Activated naive CD8-positive, alpha-beta T cell treated with anti-CD3 and anti-CD28 coated beads for 36 hours (primary cell): ENCODE measurements at places on chromosomes 4 and X.

DNA sequence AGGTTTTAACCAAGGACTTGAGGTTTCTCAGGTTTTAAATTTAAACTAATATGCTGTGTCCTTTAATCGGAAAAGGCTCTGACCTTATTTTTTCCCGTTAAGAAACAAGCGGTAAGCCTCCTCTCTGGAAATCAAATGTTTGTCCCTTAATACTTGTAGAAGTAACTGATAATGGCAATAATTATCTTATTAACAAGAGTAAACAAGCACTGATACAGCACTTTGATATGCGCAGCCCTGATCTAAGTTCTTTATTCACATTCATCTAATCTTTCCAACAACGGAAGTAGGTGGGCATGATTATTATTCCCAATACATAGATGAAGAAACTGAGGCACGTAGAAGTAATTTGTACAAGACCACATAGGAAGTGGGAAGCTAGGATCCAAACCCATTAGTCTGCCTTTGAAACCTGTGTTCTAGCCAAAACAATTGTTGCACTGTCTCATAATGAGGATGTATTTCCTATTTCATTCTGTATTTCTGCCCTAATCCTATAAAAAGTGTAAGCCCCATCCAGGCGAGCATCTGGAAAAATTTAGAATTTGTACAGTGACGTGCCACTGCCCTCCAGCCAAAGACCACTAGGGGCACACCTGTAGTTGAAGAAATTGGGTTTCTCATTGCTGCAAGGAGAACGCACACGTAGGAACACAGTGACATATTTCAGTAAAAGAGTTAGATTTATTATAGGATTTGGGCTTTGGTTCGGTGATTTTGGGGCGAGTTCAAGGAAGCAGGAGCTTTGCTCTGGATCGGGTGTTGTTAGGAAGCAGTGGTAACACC is 606 bp downstream of the CXorf58 start:
- H3K4me3 ChIP-seq: peak overlapping the region; percentile 63
- H3K4me1 ChIP-seq: peaks cover 16% of the 10 kb centered on the region
- no peaks in the 10 kb centered on the region for H3K36me3 ChIP-seq
- H3K27ac ChIP-seq: peak overlapping the region; percentile 87
- DNase-seq: peak; percentile 13
- no peaks in the 10 kb centered on the region for H3K27me3 ChIP-seq

GRCh38 chrX:148380650-148381561 is 119.5 kb upstream of the AFF2 start:
- peak overlapping the region; percentile 97 for H3K27ac ChIP-seq
- peaks cover 20% of the 10 kb centered on the region for H3K4me1 ChIP-seq
- no peaks in the 10 kb centered on the region for H3K27me3 ChIP-seq
- peak; percentile 43 for DNase-seq

DNA sequence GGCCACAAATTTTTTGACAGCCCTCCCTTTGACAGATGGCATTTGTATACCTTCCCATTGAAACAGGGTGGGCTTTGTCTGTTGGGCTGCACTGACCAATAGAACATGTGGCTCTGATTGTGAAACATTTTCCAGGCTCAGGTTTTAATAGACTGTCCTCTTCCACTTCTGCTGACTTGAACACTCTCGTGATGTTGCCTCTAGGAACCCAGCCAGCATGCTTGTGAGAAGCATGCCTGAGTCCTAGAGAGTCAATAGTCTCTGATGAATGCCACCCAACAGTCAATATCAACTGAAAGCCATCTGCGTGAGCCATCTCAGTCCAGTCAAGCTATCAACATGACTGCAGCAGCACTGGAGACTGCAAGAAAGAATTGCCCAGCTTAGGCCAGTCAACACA is 290.0 kb downstream of the SLC7A11 start:
- H3K27me3 ChIP-seq: no peaks in the 10 kb centered on the region
- no peak for DNase-seq
- no peaks in the 10 kb centered on the region for H3K36me3 ChIP-seq
- no peak overlapping the region for H3K27ac ChIP-seq
- H3K4me3 ChIP-seq: no peak overlapping the region

- H3K27ac ChIP-seq: peak overlapping the region; percentile 45
- H3K4me1 ChIP-seq: peaks cover 54% of the 10 kb centered on the region
- peaks cover 16% of the 10 kb centered on the region for H3K36me3 ChIP-seq
- DNase-seq: no peak
- no peak overlapping the region for H3K4me3 ChIP-seq
Observed at GRCh38 chrX:19728915-19729314, 158.5 kb downstream of the SH3KBP1 start.

DNA sequence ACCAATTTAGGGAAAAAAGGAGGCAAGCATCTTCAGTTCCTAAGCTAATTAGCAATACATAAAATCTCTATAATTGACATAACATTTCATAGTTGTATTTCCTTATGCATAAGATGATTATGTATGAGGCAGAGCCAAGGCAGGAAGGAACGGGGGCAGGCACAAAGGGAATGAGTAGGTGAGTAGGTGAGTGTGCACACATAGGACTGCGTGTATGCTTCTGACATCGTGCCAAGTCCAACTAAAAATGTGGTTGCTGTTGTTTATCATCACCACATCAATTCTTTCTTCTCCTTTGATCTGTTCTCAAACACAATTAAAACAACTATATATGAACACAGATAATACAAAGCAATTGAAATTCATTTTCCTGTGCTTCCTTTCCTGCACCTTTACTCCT is 131.2 kb downstream of the UNC5C start:
- H3K4me1 ChIP-seq: no peaks in the 10 kb centered on the region
- H3K27me3 ChIP-seq: no peaks in the 10 kb centered on the region
- H3K4me3 ChIP-seq: no peak overlapping the region
- H3K36me3 ChIP-seq: no peaks in the 10 kb centered on the region
- DNase-seq: no peak

- no peaks in the 10 kb centered on the region for H3K4me1 ChIP-seq
- no peak for DNase-seq
- no peaks in the 10 kb centered on the region for H3K36me3 ChIP-seq
- peaks cover 9% of the 10 kb centered on the region for H3K27me3 ChIP-seq
- no peak overlapping the region for H3K27ac ChIP-seq
- H3K4me3 ChIP-seq: no peak overlapping the region
Observed at GRCh38 chr4:80229128-80229527, 31.8 kb downstream of the PRDM8 start.

DNA sequence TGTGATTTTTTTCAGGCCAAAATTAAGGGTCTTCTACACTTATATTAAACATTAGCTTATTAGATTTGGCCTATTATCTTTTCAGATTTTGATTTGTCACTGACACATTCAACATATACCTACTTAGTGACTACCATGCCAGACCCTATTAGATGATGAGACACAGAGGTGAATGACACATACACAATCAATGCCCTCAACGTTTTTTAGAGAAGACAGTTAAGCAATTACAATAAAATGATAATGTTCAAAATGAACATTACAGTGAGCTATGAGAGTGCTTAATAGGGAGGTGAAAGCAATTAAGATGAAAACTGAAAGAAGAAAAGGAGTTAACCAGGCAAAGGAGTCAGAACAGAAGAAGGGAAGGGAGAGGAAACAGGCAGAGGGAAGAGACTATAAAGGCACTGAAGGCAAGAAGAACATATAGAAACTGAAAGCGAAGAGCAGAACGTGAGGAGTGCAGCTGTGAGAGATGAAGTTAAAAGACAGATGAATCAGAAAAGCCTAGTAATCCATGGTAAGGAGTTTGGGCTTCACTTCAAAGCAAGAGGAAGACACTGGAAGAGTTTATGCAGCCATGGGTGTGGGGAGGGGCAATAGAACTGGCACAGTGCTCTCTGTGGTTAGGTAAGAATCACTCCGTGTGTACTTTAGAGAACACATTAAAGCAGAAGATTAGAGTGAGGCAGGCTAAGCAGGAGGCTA is 119.0 kb downstream of the REELD1 start:
- H3K27me3 ChIP-seq: no peaks in the 10 kb centered on the region
- H3K27ac ChIP-seq: no peak overlapping the region
- no peaks in the 10 kb centered on the region for H3K36me3 ChIP-seq

DNA sequence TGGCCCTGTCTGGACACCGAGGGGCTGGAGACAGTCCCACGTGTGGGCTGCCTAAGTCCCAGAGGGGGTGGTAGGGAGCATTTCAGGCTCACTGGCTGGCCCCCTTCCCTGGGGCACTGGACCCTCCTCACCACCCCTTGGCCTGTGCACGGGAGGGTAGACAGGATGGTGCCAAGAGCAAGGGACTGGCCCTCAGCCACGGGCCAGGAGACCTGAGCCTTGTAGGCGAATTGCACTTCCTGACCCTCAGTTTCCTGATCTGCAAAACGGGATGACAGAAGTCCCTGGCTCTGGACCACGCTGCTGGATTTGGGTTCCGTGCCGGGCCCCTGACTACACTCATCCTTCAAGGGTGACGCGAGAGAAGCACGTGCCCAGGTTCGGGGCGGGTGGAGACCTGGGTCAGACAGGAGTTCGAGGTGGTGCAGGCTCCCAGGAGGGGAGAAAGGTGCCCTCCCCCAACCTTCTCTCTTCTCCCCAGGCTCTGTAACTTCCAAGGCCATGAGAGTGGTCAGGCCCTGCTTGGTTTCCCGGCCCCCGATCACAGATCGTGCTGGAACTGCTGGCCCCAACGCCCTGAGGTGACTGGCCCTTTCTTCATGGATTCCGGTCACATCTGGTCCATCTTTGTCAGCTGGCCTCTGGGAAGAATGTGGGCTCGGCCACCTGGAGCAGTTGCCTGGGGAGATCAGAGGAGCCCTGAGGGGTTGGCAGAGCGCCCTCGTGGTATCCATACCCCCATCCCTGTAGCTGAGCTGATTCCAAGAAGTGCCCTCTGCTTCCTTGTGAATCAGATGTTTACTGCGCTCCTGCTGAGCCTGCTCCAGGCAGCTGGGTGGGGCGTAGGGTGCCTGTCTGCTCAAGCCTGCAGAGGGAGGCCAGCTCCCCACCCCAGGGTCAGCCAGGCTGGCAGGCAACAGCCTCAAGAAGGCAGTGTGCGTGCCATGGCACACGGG is 3.3 kb downstream of the SH3BP2 start:
- H3K27me3 ChIP-seq: no peaks in the 10 kb centered on the region
- H3K27ac ChIP-seq: no peak overlapping the region
- H3K4me3 ChIP-seq: no peak overlapping the region
- peaks cover 2% of the 10 kb centered on the region for H3K36me3 ChIP-seq
- H3K4me1 ChIP-seq: peaks cover 58% of the 10 kb centered on the region
- DNase-seq: no peak

DNA sequence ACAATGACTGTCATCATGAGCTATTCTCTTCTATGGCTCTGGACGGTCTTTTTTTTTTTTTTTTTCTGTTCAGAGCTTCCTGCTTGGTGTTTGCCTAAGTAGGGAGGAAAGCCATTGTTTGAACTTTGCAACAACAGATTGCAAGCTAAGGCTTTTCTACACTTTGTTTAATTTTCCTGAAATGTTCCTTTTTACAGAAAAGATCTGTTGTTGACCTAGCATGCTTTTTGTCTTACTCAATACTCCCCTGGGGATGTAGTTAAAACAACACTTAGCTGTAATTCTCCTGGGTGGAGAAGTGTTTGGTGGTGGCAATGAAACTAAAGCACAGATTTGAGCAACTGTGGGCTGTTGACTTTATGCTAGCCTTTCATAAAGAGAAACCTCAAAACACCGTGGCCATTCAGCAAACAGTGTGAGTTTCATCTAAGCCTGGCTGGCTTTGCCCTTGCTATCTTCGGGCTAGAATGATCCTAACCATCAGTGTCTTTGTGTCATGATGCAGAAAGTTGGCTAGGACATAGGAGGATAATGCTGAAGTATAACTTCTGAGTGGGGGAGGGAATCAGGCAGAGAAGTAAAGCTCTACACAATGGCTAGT is 110.5 kb downstream of the ANXA3 start:
- H3K27ac ChIP-seq: no peak overlapping the region
- no peaks in the 10 kb centered on the region for H3K27me3 ChIP-seq
- peaks cover 63% of the 10 kb centered on the region for H3K4me1 ChIP-seq
- DNase-seq: no peak
- peaks cover 2% of the 10 kb centered on the region for H3K36me3 ChIP-seq

DNA sequence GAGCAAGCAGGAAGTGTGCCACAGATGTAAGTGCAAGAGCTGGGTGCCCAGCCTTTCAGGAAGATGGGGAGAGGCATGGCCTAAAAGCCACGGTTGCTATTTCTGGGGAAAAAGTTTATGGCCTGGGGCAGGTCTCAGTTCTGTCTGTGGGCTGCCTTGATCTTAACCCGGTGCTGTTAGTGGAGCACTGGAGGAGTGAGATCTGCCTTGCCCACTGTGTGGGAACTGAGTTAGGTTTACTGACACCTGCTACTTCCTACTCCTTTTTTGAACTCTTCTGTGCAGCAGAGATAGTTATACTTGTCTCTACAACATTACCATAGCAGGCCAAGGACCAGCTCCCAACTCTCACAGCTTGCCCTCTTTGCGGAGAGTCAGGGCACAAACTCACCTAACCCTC is 76.5 kb downstream of the ITM2A start:
- H3K4me1 ChIP-seq: peaks cover 8% of the 10 kb centered on the region
- H3K27me3 ChIP-seq: no peaks in the 10 kb centered on the region
- peaks cover 11% of the 10 kb centered on the region for H3K36me3 ChIP-seq
- H3K27ac ChIP-seq: no peak overlapping the region
- DNase-seq: no peak
